AG08396 (cell line): ENCODE measurements at places on chromosomes 7 and 10.

DNA sequence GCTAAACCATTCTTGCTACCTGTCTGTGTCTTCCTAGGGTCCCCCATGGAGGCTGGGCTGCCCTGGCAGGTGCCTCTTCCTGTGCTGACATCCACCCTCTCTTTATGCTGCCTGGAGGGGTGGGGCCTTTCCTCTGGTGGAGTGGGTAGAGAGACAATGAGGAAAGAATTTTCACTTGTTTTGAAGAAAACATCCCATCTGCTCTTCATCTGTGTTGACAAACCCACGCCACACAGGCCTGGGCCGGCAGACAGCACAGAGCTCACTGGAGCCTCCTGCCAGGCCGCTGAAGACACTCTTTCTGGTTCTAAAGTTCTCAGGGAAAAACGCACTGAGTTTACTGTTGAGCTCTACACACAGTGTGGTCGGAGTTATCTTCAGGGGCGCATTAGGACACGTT, 328.2 kb downstream of the GLRX3 start:
- DNase-seq: no peak

DNA sequence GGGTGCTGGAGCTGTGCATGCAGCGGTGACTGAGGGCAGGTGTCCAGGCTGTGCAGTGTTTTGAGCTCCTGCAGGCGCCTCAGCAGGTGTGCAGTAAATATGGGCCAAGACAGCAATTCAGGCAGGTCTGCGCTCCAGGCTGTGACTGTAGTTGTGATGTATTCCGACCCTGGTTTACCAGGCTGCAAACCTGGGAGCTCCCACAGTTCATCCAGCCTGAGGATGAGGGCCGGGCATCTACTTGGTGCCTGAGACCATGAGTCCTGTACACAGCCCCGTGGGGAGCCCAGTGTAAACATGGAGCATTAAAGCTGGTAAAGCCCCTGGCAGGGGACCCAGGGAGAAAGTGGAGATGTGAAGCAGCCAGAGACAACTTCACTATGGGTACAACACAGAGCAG, 82.8 kb downstream of the VOPP1 start:
- no peak for DNase-seq

GRCh38 chr7:135597181-135597925, 39.6 kb downstream of the NUP205 start:
- no peak for DNase-seq

- no peak for DNase-seq
These were observed 50.1 kb downstream of the ADARB2 start for GRCh38 chr10:1687190-1687589.

DNA sequence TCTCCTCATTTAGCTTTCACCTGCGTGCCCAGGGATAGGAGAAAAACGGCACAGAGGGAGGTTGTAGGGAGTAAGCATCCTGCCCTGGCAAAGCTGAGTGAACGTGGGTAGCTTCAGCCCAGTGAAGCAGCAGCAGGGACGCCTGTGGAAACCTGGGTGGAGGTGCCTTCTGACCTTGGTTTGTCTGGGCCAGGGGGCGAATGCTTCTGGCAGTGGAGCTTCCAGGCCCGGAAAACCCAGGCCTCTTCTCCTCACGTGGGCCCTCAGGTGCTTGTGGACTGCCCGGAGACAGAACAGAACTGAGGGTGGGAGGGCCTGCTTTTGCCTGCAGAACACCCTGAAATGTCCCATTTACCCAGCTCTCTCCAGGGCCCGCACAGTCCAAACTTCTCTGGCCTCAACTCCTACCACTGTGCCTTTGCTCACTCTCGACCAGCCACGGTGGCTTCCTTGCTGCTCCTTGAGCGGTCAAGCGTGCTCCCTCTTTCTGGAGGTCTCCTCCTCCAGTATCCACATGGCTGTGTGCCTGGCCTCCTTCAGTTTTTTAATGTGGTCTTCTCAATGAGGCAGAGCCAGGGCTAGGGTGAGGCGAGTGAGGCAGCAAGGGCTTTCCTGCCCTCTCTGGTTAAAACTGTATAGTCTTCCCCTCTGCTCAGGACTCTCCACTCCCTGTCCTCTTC, 62.4 kb downstream of the TMEM209 start:
- DNase-seq: no peak

DNA sequence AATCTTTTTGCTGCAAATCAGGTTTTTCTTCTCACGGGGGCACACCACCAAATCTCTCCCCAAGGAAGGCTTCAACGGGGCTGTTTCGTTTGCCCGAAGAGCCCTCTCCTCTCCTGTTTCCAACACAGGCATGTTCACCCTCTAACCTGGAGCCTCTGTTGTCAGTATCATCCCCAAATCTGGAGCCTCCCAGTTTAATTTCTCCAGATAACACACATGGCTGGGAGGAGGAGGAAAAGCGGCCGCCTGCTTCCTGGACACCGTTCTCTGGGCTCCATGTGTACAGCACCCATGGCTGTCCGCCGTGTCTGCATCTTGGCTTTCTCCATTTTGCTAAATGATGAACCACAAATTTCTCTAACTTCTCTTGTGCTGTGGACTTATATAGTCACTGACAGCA, 214.5 kb downstream of the DIP2C start:
- DNase-seq: no peak

- DNase-seq: peak; percentile 66
These were observed 131.2 kb downstream of the RALA start for GRCh38 chr7:39754326-39755120.

- peak; percentile 21 for DNase-seq
These were observed 163.6 kb downstream of the PIP4K2A start for GRCh38 chr10:22550732-22551131.

- no peak for DNase-seq
These were observed 222.6 kb downstream of the MAD1L1 start for GRCh38 chr7:2010101-2010500.

GRCh38 chr10:14889318-14889717, 10.7 kb downstream of the SUV39H2 start:
- DNase-seq: peak; percentile 12

GRCh38 chr10:60086862-60087261, 180.5 kb upstream of the CCDC6 start:
- no peak for DNase-seq

DNA sequence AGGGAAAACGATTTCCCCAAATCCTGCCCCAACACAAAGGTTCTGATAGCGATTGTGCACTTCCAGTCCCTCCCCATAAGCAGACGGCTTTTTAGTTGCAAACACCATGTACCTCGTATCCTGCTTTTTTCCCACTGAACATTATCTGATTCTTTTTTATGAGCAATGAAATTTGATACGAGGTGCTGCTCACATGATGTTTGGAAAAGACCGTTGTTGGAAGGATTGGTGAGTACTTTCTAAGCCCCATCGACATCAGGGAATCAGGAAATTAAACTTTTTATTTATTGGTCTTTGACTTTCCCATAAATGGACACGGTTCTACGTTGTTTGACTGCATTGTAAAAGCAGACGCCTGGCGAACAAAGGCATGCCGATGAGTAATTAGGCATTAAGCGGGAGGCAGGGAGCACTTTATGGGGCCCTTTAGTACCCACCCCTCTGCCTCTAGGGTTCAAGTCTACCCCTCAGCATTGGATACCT, 49.4 kb downstream of the TEX36 start:
- no peak for DNase-seq

GRCh38 chr10:50619882-50620281, 3.9 kb downstream of the SGMS1 start:
- DNase-seq: no peak

DNA sequence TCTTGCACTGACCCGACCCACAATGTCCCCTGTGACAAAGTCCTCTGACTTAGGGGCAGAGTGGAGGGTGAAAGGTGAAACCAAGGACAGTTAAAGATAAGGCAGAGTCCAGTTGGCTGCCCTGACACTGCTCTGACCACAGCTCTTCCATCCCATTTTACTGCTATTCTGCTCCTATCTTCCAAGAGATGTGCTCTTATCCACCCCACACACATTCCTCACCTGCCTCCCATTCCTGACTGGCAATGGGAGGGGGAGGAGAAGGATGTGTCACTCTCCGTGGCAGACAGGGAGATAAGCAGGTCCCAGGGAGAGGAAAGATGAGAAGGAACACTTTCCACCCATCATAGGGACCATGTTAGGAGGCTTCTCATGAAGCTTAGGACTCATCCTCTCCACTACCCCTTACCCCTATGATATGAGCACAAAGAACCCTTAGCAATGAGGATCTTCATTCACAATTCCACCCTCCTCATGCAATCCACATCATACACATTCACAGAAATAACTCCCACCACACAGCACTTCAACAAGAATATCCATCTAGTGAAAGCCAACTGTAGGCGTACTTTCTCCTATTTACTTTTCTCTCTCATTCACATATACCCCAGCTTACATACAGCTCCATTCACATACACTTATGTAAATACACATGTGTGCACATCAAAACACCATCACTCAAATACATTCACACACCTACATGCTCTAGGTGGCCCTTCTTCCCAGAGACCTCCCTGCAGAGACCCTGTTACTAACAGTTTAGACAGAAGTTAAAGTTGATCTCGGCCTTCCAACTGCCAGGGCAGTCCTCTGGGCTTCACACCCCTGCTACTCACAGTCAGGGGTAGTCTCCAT, 6.6 kb downstream of the SYNPO2L start:
- peak; percentile 45 for DNase-seq

- peak; percentile 65 for DNase-seq
These were observed 83.7 kb upstream of the BET1 start for GRCh38 chr7:94087664-94088352.

GRCh38 chr7:112892263-112892662, 102.1 kb upstream of the TMEM168 start:
- DNase-seq: no peak

DNA sequence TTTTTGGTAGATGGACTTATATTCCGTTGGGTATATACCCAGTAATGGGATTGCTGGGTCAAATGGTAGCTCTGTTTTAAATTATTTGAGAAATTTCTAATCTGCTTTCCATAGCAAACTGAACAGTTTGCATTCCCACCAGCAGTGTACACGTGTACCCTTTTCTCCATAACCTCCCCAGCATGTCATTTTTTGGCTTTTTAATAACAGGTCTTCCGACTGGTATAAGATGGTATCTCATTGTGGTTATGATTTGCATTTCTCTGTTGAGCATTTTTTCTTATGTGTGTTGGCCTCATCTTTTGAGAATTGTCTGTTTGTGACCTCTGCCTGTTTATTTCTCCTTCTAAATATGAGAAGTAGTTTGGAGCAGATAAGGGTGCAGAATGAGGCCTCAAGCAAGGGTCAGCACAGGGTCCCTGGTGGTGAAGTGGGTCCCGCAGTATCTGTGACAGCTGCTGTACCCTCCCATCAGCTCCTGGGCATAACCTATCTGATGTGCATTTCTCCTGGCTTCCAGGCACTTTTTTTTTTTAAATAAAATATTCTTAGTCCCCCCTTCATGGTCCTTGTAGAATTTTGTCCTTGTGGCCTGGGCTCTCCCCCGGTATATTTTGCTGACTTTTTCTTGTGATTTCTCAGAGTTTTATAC, 73.5 kb downstream of the PROSER2 start:
- no peak for DNase-seq

GRCh38 chr7:27462575-27463270, 200.0 kb downstream of the HIBADH start:
- DNase-seq: no peak

- DNase-seq: no peak
These were observed 9.2 kb upstream of the TRUB1 start for GRCh38 chr10:114928818-114929217.

- DNase-seq: no peak
These were observed 53.3 kb upstream of the ANLN start for GRCh38 chr7:36336390-36336789.

GRCh38 chr7:44638611-44639557, 32.5 kb downstream of the OGDH start:
- DNase-seq: peak; percentile 64

- DNase-seq: no peak
These were observed 402.6 kb downstream of the SORCS1 start for GRCh38 chr10:106761906-106762305.

- DNase-seq: no peak
These were observed 28.6 kb downstream of the KAT6B start for GRCh38 chr10:74855027-74855426.

GRCh38 chr7:4561795-4562194, 120.3 kb upstream of the FOXK1 start:
- DNase-seq: no peak

DNA sequence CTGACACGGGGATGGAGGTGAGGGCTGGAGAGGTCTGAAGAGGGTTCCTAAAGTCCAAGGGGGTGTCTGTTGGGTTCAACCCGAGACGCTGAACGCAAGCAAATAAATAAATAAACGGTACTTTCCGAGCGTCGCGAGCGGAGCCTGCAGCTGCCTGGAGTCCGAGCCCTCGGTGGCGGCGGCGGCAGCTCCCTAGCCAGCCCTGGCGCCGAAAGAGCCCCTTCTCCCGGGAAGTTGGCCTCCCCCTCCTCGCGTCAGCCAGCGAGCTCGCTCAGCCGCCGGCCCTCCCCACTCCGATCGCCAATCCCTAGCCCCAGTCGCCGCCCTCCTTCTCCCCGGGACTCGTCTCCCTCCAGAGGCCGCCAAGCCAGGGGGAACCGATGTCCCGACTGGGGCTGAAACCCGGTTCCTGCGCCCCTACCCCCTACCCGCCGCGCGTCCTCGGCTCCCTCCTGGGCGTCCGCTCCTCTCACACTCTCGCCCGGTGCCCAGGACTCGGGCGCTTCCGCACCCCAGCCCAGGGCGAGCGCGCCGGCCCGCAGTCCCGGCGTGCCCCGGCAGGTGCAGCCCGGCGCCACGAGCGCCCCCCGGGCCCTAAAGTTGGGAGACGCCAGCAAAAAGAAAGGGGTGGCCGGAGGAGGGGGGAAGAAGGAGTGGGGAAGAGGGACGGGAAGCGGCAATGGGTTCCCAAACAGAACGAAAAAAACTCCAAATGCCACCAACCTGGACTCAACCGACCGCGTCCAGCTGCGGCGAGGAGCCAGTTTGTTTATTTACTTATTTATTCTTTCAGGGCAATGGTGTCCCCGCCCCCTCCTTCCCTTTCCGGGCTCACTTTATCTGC, at the start of gene GFRA1:
TSS of gene GFRA1 (minus strand) at position 767 of the 844 bp plus-strand sequence. CDS start 1,177 bp downstream, outside the sequence.
- DNase-seq: peak; percentile 60

GRCh38 chr7:158101821-158102450, 485.7 kb downstream of the PTPRN2 start:
- DNase-seq: no peak

GRCh38 chr10:71736570-71736952, 17.0 kb upstream of the C10orf105 start:
- DNase-seq: no peak

- no peak for DNase-seq
These were observed 337.6 kb downstream of the CCSER2 start for GRCh38 chr10:84665883-84666463.

GRCh38 chr10:132476146-132477065, 61.2 kb upstream of the INPP5A start:
- DNase-seq: no peak

DNA sequence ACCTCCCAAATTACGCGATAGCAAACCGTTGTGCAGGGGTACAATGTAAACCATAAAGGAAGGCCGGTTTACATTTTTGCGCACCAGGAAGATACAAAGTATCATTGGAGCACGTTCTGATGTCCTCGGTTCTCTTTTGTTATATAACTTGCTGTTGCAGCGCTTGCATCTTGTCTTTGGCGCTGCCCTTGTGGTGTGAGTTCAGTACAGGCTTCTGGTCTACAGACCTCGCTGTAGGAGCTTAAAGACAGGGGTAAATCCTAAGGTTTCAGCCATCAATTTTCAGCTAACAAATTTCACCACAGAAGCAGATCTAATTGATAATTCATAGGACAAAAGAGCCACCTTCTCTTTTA, 1.5 kb upstream of the MKX start:
- no peak for DNase-seq

GRCh38 chr10:11687357-11687771, 54.8 kb upstream of the ECHDC3 start:
- DNase-seq: peak; percentile 20
